ENCODE measurements at places on chromosomes 4 and X.

DNA sequence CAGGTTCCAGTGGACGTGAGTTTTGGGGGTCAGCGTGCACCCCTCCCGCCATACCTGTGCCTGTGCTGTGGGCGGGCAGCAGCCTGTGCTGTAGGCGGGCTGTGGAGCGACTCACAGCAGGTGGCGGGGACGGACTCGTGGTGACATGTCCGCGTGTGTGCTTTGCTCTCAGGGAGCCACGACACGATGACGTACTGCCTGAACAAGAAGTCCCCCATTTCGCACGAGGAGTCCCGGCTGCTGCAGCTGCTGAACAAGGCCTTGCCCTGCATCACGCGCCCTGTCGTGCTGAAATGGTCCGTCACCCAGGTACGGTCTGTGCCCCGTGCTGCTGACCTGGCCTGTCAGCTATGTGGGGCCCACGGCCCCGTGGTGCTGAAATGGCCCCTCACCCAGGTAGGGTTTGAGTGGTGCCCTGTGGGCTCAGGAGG lies 7.4 kb downstream of the PLCXD1 start:
- DNase-seq, result no peak

DNA sequence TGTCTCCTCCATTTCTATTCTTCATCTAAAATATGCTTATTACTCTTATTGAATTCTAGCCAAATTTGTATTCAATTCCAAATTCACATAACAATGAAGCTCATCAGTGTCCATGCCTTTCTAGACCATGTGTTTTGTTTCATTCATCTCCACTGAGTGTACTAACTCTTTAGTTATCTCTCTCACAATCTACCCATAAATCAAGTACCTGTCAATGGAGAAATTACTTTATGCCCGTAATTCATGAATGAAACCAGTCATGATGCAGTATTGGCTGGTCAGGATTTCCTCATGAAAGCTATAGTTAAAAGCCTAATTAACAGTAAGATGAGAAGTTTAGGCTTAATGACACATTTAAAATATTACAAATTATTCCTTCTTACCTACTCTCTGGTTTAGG lies 12.2 kb upstream of the TMPRSS11F start:
- DNase-seq, result no peak

DNA sequence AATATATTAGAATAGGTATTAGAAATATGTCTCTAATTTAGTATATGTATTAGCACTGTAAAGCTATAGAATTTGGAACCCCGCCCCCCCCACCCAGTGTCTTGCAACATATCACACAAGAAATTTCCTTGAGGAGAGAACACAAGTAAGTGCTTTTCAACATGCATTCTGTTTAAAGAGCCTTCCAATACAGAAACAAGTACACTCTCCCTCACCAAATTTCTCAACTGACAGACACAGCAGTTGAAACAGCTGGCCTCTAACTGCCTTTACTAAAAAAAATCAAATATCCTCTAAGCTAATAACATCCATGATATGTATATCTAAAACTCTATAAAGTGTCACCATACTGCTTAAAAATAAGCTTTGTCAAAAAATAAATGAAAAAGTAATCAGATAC lies 12.4 kb downstream of the CAMK2D start:
- no peak for DNase-seq

GRCh38 chr4:1990348-1990645 lies 18.5 kb downstream of the NELFA start:
- no peak for DNase-seq

DNA sequence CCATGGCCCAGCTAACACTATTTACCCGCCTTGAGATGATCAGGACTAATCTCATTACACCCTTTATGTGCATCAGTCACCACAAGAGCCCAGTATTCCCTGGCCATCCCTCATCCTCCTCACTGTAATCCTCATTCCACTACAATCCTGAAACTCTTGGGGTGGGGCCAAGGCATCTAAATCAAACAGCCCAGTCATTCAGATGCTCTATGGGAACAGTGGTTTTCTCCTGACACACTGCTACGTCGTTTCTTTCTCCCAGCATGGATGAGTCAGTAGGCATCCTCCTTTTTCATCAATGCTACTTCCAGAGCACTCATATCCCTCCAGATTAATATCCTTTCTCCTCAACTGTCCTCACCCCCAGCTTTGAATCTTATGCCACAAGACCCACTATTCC lies 5.6 kb downstream of the SDAD1 start:
- no peak for DNase-seq

All from stimulated activated CD8-positive, alpha-beta memory T cell treated with anti-CD3 and anti-CD28 coated beads, Interleukin-4, amount 100 ng/mL, for 1 hour (primary cell).